ENCODE measurements at places on chromosomes 1 and 21.

DNA sequence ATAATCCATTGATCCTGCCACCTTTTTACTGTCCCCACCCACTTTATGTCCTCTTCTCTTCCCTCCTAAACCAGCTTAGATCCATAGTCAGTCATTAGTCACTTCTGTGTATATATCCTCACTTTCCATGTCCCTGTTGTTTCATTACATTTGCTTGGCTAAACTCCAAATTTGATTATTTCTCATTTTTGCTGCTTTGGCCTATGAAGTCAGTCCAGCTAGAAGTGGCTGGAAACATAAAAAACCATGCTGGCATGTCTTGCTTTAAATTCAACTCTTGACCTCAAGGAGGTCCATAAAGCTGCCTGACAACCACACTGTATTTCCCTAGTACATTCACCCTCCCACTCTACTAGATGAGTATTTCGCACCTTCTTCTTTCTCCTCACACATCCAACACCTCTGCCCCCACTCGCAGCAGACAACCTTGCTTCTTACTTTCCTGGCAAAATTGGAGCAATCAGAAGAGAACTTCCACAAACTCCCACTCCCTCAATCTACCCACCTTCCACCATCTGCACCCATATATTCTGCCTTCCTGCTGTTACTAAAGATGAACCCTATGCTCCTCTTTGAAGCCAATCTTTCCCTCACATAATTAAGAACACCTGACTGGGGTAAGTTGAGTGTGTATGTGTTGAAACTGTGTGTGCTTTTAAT, 72.1 kb downstream of the ZNF648 start:
- no peak for DNase-seq

GRCh38 chr1:207649210-207649753, 4.3 kb downstream of the CR1L start:
- no peak for DNase-seq

GRCh38 chr1:230121950-230122349, 54.9 kb downstream of the GALNT2 start:
- DNase-seq: no peak

DNA sequence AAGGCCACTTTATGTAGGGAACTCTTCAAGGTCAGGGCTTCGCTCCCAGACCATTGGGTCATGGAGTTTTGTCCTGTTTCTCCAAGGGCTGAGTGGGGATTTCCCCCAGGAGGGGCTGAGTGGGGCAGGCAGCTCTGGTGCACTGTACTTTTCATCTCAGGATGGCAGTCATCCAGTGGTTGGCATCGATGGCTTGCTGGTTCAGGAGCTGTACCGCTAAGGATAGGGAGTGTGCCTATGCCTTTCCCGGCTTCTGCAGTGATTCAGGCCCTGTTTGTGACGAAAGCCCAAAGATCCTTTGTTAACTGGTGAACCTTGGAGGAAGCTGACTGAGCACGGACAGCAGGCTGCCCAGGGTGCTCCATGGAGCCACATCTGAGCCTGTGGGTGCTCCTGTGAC, 100.1 kb upstream of the GADD45A start:
- DNase-seq: no peak

- peak; percentile 87 for DNase-seq
Measured at GRCh38 chr1:234309598-234310459, 63.4 kb upstream of the COA6 start.

DNA sequence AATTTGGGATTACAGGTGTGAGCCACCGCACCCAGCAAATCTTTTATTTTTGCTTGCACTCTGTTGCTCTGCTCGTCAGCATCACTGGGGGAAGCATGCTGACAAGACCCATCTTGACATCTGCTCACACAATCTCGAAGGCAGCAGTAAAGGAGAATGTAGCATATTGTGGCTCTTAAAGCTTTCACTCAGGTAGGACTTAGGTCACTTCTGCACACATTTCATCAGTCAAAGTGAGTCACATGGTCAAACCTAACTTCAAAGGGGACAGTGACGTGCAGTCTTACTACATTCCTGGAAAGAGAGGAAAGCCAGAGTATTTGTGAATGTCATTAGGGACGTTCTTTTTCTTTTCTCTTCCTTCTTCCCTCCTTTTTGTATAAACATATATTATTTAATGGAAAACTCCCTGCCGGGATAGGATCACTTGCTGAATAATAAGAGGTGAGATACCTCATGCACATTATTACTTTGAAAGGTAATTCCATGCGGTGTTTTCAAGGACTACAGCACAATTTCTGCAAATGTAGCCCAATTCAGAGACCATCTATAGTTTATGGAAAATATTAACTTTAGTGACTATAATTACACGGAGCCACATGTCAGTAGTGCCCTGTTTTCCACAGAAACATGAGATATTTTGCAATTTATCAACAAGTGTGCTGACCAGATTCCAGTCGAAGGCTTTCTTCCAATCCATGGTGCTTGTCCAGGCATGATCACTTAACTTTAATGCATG, 19.3 kb upstream of the ACBD6 start:
- DNase-seq: peak; percentile 32

- DNase-seq: no peak
Measured at GRCh38 chr1:193709607-193710006, 523.2 kb upstream of the B3GALT2 start.

DNA sequence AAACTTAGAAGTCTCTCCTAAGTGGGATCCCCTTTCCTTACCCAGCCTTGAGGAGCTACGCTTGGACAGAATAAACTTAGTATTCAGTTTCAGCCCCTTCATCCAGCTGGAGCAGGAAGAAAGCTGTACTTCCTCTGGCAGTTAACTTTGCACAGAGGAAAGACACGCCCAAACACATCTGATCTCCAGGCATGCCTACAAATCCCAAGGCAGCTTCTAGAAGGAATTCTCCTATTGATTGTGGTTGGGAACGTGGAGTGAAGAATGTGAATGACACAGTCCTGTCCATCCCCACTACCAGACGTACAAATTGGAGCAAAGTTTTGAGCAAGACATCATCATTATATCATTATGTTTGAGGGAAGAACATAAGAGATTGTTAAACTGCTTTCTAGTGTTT, 6.6 kb upstream of the AK4 start:
- no peak for DNase-seq

DNA sequence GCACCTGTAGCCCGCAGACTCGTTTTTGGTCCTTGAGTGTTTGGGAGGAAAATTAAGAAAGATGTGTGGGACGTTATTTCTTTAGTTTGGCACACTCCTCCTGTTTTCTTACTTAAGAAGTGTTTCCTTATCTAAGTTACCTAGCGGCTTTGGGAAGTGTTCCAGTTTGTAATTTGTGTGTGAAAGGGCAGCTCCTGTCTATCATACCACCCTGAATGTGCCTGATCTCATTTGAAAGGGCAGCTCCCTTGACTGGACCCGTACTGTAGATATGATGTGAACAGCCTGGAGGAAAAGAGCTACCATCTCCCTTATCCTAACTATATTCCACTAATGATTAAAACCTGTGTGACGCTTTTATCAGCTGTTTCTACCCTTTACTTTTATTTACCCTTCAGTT, 314.3 kb downstream of the CHRM3 start:
- DNase-seq: no peak

DNA sequence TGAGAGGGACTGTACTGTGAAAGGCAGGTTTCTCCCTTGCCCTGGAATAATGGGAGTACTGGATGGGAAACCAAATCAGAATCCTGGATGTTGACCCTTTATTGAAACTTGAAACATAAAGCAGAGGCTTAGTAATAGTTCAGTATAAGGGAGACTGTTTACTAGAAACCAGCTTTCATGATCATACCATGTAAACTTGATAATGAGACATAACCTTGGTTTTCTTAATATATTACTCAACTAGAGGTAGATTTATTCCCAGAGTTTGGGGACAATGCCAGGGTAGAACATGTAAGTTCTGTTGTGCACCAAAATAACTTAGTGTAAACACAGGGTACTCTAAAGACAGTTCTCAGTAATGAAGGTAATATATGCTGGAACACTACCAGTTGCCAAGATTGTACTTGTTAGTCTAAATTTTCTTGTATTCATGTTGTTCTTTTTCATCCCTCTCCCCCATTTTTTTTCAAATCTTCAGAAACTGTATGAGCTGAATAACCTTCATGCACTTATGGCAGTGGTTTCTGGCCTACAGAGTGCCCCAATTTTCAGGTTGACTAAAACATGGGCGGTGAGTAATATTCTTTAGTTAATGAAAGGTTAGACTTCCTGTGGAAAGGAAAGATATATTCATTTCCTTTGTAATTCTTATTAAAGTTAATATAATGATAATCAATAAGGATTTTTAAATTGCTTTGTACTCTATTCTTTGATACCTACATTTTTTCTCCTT, 49.6 kb downstream of the ANGPTL1 start:
- DNase-seq: no peak

- DNase-seq: no peak
Measured at GRCh38 chr1:187383366-187383765, 554.6 kb downstream of the PLA2G4A start.

- no peak for DNase-seq
Measured at GRCh38 chr1:45543581-45544417, 6.8 kb upstream of the AKR1A1 start.

GRCh38 chr1:25066731-25067517, 136.8 kb upstream of the RUNX3 start:
- no peak for DNase-seq

DNA sequence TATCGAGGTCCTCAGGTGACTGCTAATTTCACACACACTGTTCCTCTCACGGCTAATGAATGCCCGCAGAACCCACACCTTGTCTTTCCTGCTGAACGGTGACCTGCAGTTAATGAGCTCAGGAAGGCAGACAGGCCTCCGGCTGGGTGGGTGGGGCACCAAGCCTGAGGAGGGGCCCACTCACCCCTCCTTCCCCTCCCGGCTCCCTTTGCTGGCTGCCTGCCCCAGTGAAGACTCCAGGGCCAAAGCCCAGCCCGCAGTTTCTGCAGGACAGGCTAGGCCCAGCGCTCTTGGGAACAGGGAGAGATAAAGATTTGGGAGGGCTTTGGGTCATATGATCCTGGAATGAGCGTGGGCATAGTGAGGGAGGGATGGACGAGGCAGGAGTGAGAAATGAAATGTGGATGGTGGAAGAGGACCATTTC, 26.4 kb downstream of the FOXO6 start:
- peak; percentile 91 for DNase-seq

- peak; percentile 66 for DNase-seq
Measured at GRCh38 chr1:40582116-40582515, 50.7 kb downstream of the ZNF684 start.

- no peak for DNase-seq
Measured at GRCh38 chr1:112788561-112788960, 73.4 kb upstream of the PPM1J start.

- DNase-seq: no peak
Measured at GRCh38 chr1:154712166-154712810, 104.3 kb upstream of the ADAR start.

GRCh38 chr1:114833421-114833820, 21.2 kb upstream of the SYCP1 start:
- no peak for DNase-seq

DNA sequence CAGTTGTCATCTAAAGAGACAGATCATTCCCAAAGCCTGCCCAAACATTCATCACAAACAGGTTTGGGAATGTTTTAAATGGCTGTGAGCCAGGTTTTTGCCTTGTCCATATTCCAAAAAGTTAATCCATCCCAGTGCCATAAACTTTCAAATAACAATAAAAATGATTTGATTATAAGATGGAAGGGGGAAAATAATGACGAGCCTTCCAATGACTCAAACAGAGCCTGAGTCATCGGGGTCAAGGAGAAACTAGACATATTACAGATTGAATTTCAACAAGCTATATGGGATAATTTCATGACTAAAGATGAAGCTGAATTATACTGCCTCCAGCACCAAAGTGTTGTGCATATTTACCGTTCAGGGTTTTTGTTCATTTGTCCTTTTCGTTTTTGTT, 195.8 kb upstream of the PKN2 start:
- DNase-seq: no peak

GRCh38 chr1:156151093-156151688, 2.2 kb upstream of the SEMA4A start:
- DNase-seq: no peak

- no peak for DNase-seq
Measured at GRCh38 chr21:42861311-42861847, 18.0 kb downstream of the WDR4 start.
